ENCODE measurements at places on chromosomes 2 and 18. TPM values are rescaled to one million over a fixed set of nuclear protein-coding genes. Genes with fewer than 3 reads are reported as not detected.

GRCh38 chr2:240247868-240248720 is 107.6 kb upstream of the OTOS start:
- DNase-seq: no peak

ZNF804A gene
- total RNA-seq: 3.6 TPM

DNA sequence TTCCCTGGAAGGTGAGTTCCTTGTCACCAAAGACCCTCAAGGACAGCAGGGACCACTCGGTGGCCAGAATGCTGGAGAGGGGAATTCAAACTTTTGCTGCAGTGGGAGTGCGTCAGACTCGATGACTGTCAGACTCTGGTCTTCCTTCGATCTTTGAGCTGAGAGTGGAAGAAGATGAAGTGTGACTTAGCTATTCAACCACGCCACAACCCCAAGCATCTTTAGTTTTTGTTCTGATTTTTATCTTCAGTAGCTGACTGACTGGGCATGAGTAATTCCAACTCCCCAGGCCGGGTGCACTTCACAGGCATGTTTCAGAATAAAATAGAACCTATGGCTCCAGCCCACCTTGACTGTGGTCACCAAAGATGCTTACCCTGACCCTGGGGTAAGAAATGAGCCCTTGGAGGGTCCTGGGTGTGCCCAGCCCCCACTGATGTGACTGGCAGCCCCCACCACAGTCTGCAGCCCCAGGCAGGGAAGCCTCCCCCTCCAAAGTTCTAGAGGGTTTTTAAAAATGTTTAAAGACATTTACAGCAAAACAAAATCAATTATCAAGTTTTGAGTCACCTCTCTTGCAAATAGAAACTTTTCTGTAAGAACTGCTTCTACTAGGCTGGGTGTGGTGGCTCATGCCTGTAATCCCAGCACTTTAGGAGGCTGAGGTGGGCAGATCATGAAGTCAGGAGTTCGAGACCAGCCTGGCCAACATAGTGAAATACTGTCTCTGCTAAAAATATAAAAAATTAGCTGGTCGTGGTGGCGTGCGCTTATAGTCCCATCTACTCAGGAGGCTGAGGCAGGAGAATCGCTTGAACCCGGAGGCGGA is 24.9 kb upstream of the YWHAQ start:
- no peak for DNase-seq

UCN gene
- total RNA-seq: 1.3 TPM

DNA sequence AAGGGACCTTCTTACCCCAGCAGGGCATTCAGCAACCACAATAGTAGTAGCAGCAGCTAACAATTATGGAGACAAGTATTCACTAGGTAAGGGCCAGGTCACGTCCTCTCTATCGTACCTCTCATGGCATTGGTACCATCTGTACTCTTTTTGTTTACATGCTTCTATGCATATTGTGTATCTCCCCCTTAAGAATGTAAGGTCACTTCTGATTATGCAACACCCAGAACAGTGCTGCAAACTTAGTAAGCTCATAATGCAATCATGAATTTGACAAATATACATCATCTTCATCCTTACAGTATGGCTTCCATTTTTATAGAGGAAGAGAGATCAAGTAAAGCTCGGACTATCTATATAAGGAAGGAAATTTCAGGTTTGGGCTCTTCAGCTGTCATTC is 46.1 kb downstream of the SPRED2 start:
- no peak for DNase-seq

GRCh38 chr2:239600001-239600593 is 199.3 kb upstream of the HDAC4 start:
- no peak for DNase-seq

DNA sequence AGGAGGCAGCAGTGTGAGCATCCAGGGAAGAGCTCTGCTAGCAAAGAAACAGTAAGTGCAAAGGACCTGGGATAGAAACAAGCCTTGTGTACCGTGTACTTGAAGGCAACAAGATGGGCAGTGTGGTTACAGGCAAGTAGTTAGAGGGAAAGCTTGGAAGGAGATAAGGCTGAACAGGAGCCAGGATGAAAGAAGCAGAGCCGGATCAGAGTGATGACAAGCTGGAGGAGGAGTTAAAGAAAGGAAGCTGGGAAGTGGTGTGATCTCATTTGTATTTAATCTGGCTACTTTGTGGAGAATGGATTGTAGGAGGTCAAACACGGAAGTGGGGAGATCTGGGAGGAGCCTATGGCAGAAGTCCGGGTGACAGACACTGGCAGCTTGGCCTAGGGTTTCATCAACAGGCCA is 44.7 kb upstream of the VPS54 start:
- DNase-seq: peak; percentile 34

DNA sequence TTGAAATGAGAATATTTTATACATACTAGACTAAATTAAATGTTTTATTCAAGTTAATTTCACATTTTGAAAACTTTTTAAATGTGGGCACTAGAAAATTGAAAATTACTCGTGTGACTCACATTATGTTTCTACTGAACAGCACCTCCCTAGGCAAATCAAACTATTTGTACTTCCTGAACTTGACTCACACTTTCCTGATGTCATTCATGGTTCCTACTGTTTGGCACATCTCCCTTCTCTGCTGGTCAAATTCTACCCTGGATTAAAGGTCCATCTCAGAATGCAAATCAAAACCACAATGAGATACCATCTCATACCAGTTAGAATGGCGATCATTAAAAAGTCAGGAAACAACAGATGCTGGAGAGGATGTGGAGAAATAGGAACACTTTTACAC is 16.7 kb downstream of the LHCGR start:
- no peak for DNase-seq

GRCh38 chr2:98311771-98312545 is 34.3 kb upstream of the CNGA3 start:
- DNase-seq: no peak

PROM2 gene
- 2.3 TPM for total RNA-seq

GRCh38 chr2:35931626-35932025 is 424.0 kb upstream of the CRIM1 start:
- no peak for DNase-seq

- no peak for DNase-seq
Measured at GRCh38 chr2:235183786-235184185, 232.0 kb downstream of the SH3BP4 start.

GRCh38 chr18:37481072-37481471 is 84.5 kb downstream of the CELF4 start:
- no peak for DNase-seq

GRCh38 chr2:242085941-242086621 is 216.6 kb downstream of the RTP5 start:
- DNase-seq: peak; percentile 27

SH3RF3 gene
- total RNA-seq: 0.82 TPM

GRCh38 chr2:182650704-182651103 is 65.4 kb upstream of the DNAJC10 start:
- DNase-seq: no peak

GRCh38 chr18:55510809-55511208 is 77.2 kb downstream of the TCF4 start:
- DNase-seq: peak; percentile 52

DNA sequence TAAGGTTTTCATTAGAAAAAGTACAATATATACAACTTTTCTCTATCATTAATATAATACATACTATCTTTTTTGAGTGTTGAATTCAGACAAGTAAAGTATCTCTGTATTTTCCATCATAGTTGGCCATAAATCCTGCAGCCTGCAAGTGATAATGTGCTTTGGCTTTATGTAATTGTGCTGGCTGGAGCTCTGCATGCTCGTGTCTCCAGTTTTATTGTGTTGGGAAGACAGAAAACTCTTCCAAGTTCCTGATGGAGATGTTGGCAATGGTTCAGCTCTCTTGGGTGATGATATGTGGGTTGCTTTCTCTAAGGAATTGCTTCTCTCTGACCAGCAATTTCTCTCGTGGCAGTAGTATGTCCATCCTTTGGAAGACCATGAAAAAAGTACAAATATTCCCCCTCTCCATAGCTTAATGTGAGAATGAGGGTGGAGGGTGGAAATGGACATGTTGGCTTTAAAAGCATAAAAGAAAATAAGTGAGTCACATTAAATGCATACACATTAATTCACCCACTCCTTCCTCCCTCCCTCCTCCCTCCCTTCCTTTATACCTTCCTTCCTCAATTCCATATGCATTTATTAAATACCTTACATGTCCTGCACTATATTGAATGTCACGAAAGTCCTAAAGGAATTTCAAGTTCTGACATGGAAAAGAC is 344.2 kb downstream of the MTX2 start:
- DNase-seq: peak; percentile 60

DNA sequence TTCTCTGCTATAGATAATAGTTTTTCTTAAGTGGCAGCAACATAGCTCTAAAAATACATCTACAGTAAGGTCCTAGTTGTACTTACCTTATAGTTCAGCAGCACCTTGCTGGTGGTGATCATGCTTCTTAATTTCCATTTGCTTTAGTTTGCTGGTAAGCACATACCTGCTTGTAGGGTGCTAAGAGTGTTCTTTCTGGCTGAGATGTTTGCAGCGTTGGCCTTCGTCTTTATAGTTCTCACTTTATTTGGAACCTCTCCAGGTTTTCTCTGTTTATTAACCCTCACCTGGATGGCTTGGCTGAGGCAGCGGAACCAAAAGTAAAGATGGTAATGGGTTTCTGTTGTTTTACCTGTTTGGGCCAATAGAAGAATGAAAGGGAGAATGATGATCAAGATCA is 123.6 kb upstream of the EFEMP1 start:
- DNase-seq: no peak

DNA sequence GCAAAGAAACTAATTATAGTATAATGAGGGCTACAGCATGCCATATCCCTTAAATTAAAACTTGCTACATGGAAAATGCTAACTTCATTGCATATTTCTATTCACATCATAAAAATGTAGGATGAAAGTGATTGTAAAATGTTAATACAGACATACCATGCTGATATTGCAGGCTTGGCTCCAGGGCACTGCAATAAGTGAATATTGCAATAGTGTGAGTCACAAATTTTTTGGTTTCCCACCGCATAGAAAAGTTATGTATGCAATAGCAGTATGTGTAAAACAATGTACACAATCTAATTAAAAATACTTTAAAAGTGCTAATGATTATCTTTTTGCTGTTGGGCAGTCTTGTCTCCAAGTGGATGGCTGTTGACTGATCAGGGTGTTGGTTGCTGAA is 162.1 kb downstream of the CD8B2 start:
- no peak for DNase-seq

- no peak for DNase-seq
Measured at GRCh38 chr2:97644023-97644717, 1.7 kb upstream of the COX5B start.

DNA sequence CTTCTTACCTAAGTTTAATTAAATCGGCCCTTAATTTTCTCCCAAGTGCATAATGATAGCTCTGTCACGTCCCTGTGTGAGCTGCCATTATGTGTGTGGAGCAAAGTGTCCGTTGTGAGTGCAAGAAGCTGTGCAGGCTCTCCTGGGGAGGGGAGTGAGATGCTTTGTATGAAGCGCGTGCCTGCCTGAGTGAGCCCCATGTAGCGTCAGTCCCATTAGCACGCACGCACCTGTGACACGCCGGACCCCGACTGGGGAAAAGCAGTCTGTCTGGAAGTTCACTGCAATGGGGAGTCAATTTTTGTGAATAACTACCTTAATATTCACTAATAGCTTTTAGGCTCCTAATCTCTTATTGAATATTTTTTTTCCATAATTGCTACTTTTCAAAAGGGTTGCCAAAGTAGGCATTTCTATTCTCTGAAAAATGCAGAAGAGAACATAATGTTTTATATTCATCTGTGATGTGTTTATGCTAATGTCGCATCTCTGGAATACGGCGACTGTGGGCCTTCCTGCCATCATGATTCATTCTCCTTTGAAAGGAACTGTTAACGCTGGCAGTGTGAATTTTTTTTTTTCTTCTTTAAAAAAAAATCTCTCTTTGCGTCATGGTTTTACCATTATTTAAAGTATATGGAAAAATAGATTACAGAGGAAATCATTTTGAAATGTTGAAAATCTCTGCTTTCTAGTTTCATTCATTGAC is 157.7 kb downstream of the COL4A4 start:
- no peak for DNase-seq

COBLL1 gene
- total RNA-seq: 0.89 TPM

NDUFV2 gene
- 311 TPM for total RNA-seq

DNA sequence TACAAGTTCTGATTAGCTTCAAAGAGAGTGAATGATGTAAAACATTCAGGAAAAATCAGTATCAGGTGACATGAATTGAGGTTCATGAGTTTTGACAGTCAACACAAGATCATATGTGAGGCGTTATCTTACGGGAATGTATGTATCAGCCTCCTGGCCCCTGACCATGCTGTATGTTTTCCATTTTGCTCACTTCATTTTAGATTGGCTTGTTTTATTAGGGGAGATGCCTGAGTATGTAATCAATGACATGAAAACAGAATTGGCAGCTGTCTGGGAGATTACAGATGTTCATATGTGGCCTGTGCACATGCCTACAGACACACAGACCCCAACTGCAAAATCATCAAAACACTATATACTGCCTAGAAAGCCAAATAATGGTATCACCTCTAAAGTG is 168.5 kb upstream of the RND3 start:
- no peak for DNase-seq

PPP1R1C gene
- total RNA-seq: 0.53 TPM

MROH2A gene
- total RNA-seq: not detected

GRCh38 chr18:7684966-7685365 is 117.8 kb downstream of the PTPRM start:
- DNase-seq: no peak

DNA sequence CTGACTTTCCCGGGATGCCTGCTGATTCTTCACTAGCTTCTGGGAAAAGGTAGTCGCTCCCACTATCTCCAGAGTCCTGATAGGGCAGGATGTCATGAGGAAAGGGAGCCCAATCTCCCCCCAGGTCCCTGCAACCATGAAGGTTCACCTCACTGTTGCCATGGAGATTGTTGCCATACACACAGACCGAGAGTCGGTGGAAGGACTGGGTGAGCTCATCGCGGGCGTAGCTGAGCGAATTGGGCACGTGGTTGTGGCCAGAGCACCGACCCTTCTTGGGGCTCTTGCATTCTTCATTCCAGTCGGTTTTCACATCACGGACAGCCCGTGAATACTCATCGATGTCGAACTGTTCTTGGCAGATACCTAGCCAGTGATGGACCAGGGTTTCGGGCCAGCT is 97.4 kb downstream of the MEP1B start:
- no peak for DNase-seq

GRCh38 chr2:79393107-79393685 is 119.7 kb upstream of the CTNNA2 start:
- DNase-seq: peak; percentile 15

FAM228A gene
- total RNA-seq: not detected

GRCh38 chr2:75604484-75604883 is 42.1 kb upstream of the MRPL19 start:
- no peak for DNase-seq

- no peak for DNase-seq
Measured at GRCh38 chr2:88196490-88197087, 26.4 kb downstream of the THNSL2 start.

GRCh38 chr2:233469261-233470010 is 97.1 kb downstream of the USP40 start:
- DNase-seq: no peak

PDCD1 gene
- not detected for total RNA-seq

Data from MG63 (cell line).